ENCODE measurements at places on chromosomes 7 and 10. TPM values are rescaled to one million over a fixed set of nuclear protein-coding genes. Genes with fewer than 3 reads are reported as not detected.

OR2A7 gene
- total RNA-seq, result 1.5 TPM

CHN2 gene
- 22.0 TPM for total RNA-seq

ZNF32 gene
- 31.6 TPM for total RNA-seq

ADAM12 gene
- 5.5 TPM for total RNA-seq

TCAF2 gene
- total RNA-seq, result 3.6 TPM

FGFR2 gene
- 13.1 TPM for total RNA-seq

TLL2 gene
- 0.36 TPM for total RNA-seq

NYAP1 gene
- total RNA-seq, result 1.3 TPM

DNA sequence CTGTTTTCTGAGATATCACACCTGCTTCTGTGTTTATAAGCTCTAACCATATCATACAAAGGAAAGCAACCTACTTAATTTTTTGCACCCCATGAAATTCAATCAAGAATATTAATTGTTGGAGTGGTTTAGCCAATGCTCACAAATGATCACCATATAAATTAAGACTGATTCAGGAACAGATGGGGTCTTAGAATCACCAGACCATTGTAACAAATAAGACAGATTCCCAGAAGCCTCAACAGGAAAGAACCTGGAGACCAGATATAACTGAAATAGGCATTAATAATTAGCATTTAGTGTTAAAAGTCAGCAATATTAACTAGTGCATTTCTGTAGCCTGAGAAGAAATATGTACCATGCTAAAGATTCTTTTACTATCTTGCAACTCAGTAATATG is 73.6 kb downstream of the SLC13A1 start:
- DNase-seq, result no peak

DNA sequence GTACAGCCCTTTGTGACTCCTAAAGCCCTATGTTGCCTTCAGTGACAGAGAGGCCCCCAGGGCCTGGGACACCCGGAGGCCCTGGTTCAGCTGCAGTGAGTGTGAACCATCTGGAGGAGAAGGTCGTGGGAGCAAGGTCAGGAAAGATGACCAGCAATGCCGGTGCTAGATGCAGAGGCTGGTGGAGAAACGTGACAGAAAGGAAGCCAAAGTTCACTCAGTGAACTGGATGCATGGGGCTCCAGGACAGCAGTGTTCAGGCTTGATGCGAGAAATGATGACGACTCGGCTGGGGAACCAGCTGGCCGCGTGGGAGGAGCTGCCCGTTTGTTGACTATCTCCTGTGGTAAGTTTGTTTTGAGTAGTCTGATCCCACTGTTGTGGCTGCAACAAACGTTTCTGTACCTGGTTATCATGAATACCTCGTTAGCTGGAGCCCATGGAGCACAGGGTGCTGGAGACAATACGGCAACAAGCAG is 54.1 kb upstream of the MKRN1 start:
- DNase-seq, result no peak

DNA sequence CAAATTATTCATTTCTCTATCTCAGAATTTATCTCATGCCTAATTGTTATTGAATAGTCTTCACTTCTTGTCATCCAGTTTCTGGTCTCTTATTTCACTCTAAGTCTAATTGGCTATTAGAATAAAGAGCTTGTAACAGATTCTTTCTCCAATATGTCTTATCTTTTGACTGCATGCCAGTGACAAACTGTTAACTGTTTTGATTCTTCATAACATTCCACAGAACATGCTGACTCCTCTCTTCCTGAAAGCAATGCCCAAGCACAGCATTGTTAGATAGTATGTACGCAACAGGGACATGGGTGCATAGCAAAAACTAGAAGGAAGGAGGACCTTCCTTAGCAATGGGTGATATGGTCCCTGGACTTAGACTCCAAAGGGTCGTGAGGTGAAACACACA is 65.4 kb downstream of the TRUB1 start:
- DNase-seq, result no peak

GRCh38 chr10:131885391-131886165 is 15.2 kb upstream of the PPP2R2D start:
- peak; percentile 81 for DNase-seq

DNA sequence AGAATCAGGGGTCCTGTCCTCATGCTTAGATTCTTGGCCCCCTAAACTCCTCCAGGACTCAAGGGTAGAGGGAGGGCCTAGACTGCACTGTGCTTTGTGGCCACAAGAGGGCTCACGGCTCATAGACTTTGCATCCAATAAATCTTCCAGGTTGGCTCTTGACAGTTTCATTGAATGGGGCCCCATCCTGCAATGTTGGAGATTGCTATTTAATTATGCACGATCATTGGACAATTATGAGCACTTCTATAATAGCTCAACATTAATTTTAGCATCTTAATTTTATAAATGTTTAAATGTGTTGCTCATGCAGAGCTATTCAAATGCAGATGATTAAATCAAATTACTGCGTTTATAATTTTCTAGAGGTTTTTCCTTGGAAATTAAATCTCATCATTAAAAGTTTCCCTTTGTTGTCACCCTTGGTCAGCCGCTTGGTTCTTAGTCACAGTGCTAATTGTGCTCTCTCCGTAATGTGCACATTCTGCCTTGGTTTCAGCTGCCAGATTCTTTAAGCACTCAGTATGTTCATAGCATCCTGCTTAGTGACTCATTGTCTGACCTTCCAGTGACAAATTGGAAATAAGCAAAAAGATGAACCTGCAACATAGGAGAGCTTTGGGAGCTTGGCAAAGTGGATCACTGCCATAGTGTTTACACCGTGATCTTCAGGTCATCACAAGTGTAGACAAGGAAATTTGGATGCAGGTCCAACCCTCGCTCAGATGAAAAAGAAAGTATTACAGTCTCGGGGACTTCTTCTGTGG is 33.4 kb upstream of the PLPP4 start:
- no peak for DNase-seq

DNA sequence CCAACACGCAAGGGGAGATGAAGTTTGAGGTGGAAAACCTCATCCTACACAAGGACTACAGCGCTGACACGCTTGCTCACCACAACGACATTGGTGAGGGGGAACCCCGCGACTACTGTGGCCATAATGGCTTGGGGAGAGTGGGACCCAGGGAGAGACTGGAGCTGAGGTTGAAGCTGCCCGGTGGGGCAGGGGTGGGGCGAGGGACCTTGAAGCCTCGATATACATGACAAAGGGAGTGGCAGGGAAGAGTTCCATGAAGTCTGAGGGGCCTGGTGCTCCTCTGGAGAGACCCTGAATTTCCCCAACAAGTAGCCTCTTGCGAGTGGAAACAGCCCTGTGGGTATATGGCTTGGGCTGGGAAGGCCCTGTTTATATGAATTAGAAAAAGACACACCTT is 3.1 kb downstream of the PLAU start:
- DNase-seq, result no peak

GRCh38 chr7:46247664-46248063 is 326.6 kb upstream of the IGFBP3 start:
- no peak for DNase-seq

DNA sequence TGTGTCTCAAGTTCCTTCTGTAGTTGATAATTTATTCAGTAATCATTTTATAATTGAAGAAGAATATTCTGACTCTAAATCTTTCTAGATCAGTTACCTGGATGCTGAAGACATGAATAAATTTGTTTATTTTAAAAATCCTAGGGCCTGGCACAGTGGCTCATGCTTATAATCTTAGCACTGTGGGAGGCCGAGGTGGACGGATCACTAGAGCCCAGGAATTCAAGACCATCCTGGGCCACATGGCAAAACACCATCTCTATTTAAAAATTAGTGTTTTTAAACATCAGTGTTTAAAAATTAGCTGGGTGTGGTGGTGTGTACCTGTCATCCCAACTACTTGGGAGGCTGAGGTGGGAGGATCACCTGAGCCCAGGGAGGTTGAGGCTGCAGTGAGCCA is 9.3 kb downstream of the POR start:
- no peak for DNase-seq

DNA sequence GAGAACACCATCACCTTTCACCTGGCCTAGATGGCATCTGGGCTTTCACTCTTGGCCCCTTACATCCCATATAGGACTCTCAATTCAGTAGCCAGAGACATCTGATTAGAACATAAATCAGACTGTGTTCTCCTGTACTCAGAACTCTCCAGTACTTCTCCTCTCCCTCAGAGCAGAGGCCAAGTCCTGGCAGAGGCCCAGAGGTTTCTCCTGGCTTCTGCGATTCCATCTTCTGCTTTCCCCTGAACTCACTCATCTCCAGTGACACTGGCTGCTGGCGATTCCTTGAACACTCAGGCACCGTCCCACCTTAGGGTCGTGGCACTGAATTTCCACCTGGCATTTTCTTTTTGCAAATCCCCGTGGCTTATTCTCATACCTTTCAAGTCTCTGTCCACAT is 4.9 kb upstream of the NEUROD6 start:
- no peak for DNase-seq

GRCh38 chr7:102152672-102153598 is 133.7 kb upstream of the SH2B2 start:
- DNase-seq, result no peak

- DNase-seq, result no peak
Measured at GRCh38 chr10:47091421-47091820, 180.2 kb downstream of the PTPN20 start.

DNA sequence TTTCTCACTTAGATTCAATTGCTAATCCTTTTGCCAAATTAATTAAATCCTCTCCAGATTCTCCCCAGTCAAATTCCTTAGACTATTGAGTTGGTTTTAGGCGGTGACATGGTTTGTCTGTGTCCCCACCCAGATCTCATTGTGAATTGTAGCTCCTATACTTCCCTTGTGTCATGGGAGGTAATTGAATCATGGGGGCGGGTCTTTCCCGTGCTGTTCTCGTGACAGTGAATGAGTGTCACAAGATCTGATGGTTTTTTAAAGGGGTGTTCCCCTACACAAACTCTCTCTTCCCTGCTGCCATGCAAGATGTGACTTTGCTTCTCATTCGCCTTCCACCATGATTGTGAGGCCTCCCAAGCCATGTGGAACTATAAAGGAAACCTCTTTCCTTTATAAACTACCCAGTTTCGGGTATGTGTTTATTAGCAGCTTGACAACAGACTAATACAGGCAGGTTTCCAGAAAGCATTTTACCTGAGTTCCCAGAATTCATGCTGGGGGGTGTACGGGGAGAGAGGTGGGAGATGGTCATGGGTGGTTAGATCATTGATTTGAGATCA is 44.7 kb upstream of the GARS1 start:
- DNase-seq, result no peak

GRCh38 chr10:43595739-43596298 is 10.4 kb upstream of the ZNF485 start:
- DNase-seq, result no peak

DNA sequence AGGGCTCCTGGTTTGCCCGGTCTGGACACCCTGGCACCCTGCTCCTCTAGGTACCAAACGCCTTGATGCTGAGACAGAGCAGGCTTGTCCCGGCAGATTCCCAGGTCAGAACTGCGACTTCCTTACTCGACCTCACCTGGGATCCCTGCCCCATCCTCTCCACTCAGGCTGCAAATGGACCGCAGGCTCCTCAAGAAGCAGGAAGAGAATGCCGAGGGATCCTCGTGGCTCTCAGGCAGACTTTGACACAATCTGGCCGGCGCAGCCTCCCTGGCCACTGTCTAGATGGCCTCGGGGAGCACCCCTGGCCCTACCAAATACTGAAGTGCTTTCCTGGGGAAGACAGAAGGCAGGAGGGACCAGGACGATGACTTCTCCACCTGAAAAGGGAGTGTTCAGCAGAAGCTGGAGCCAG is 421 bp upstream of the NODAL start:
- no peak for DNase-seq

- DNase-seq, result no peak
Measured at GRCh38 chr7:83524277-83525075, 124.5 kb downstream of the SEMA3E start.

- DNase-seq, result no peak
Measured at GRCh38 chr10:70890917-70891431, 2.6 kb upstream of the PCBD1 start.

GRCh38 chr7:39536951-39537350 is 29.3 kb upstream of the YAE1 start:
- no peak for DNase-seq

- no peak for DNase-seq
Measured at GRCh38 chr7:78690174-78690573, 763.3 kb downstream of the MAGI2 start.

DNA sequence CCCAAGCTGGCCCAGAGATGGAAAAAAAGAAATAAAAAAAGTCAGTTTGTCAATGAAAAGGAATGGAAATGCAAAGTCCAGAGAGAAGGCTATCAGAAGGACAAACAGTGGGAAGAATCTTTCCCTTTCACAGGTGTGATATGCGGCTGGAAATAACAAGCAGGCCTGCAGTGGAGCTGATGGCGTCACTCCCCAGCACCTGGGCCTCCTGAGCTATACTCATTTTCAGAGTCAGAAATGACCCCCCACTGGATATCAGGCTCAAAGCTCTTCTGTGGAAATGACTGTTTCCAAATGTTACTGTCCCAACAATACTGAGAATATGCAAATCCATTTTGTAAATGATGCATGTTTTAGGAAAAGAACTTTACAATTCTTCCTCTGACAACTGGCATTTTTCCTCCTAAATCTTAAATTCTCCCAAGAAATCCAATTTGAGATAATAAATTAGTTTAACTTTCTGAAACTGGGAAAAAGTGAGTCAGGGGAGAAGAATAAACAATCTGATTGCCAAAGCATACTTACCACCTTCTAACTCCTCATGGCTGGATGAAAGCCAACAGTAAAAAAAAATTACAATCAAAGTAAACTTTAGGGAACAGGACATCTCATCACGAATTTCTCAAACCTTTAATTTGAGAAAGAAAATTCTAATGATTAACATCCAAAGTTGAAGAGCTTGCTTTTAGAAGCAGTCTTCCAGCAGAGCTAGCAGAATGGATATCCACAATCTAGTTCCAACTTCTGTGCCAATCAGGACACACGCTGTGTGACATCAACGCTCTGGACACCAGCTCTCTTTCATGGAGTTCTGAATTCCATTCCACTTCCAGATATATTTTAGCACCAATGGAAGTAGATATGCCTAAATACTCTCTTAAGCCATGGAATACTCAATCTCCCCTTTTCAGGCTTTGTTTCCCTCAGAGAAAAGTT is 5.3 kb upstream of the CUZD1 start:
- no peak for DNase-seq

GRCh38 chr10:7487528-7487927 is 76.7 kb upstream of the SFMBT2 start:
- no peak for DNase-seq

All from aorta (tissue), 5 donors.